Left kidney (tissue), 8 donors: ENCODE measurements at places on chromosomes 16 and 17. TPM values are rescaled to one million over a fixed set of nuclear protein-coding genes. Genes with fewer than 3 reads are reported as not detected.

DNA sequence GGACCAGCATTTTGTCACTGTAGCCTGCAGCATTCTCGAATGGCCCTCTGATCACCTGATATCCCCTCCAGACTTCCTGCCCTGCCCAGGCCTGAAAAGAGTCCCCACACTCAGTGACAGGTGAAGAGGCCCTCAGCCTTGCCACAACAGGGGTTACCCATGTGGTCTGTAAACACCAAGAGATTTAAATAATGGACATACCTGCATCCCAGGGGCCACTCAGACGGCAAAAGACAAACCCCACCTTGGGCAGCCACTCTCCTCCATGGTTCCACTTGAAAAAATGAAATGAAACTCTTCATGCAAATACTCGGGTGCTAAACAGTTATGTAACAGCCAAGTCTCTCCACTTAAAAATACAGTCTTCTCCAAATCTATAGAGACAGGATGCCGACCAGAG, 22.9 kb upstream of the PECAM1 start:
- DNase-seq, result no peak

Gene KCNJ18
- polyA plus RNA-seq, result not detected

GRCh38 chr17:14161419-14161818, 75.2 kb downstream of the CDRT15 start:
- no peak for DNase-seq

- DNase-seq, result no peak
Measured at GRCh38 chr17:81053041-81053970, 18.4 kb downstream of the BAIAP2 start.

GRCh38 chr17:8161289-8162232, 1.2 kb downstream of the VAMP2 start:
- no peak for DNase-seq
